ENCODE measurements at places on chromosomes 12 and 14.

DNA sequence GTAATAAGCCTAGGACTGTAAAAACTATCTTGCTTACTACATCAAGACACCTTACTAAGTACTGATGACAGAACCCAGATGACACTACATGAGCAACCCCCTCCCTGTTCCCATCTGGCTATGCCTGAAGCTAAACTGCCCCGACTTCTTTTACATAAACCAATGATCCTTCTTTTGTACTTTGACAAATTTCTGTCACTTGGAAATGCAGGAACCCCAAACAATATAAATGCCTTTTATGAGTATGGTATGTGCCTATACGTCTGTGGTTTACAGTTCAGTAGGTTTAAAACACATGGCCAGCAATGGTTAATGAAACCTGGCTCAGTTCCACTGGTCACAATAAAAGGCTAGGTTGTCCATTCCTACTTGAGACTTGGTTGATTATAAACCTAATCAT, 6.1 kb downstream of the SYCP3 start:
- DNase-seq: no peak

- no peak for DNase-seq
Observed at GRCh38 chr12:8860165-8860961, 37.9 kb downstream of the A2ML1 start.

DNA sequence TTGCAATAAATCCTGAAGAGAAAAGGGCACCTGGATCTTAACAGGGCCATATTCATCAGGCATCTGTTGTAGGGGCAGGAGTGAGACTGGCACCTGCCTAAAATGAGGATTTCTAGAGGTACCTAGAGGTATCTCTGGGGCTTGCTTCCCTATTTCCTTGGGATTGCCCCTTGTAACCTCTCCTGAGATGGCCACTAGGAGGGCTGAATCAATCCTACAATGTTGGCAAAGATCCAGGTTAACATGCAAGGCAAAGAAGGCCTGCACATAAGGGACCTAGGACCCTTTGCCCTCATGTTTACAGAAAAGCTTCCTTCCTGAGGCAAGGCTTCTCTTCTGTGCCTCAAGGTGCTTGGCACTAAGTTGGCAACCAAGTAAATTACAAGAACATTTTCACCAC, 25.8 kb upstream of the CLEC4E start:
- DNase-seq: no peak

DNA sequence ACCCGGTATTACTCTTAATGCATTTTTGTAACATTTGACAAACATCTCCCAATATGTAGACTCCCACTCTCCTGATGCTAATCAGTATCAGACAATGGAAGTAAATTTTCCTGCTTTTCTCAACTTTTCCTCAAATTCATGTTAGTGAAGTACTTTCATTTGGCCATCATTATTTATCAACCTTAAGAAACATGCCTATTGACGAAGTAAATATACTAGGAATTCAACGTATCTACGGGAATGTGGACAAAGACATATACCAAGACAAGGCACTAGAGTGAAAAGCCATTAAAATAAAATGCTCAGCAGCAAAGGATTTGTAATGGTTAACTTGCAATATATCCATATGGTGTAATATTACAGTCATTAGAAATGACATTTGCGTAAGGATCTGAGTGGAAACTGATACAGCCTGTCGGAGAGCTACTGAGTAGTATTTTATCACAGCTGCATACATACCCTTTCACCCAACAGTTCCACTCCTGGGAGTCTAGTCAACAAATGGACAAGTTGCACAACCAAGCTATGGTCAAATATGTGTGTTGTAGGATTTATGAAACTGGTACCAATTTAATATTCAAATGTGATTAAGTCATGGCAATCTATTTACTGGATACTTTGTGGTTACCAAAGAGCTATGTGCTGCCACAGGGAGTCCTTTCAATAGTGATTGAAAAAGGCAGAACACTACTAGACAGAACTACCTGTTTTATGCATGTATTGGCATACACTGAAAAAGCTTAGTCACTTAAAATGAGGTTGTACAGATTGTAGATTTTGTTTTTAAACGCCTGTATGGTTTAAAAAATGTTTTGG, 26.5 kb downstream of the NUDT4 start:
- DNase-seq: no peak

DNA sequence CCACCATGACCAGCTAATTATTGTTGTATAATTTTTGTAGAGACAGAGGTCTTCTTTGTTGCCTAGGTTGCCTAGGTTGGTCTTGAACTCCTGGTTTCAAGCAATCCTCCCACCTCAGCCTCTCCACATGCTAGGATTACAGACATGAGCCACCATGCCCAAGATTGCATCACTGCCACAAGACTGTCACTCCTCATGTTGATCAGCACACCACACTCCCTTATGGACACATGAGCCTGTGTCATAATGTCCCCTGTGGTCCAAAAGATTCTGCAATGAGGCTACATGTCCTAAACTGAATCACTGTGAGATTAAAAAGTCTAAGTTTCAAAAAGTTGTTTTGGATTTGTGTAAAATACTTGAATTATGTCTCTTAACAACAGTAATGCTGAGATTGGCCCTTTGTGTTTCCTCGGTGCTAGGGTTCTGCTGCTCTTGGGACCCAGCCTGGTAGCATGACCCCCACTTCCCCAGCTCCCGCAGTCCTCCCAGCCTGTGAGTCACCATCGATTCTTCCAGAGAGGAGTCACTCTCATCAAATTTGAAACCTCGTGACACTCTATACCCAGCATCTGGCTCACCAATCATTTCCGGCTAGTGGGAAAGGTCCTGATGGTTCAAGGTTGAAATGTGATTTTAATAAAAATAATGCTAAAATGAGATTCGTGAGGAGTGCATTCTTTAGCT, 890.9 kb downstream of the VRK1 start:
- no peak for DNase-seq
